CD4-positive, alpha-beta T cell treated with Interleukin-1 beta for 1 hour (primary cell): ENCODE measurements at places on chromosomes 7 and 10.

GRCh38 chr10:69409176-69409495 is 7.6 kb downstream of the TACR2 start:
- no peak for DNase-seq

DNA sequence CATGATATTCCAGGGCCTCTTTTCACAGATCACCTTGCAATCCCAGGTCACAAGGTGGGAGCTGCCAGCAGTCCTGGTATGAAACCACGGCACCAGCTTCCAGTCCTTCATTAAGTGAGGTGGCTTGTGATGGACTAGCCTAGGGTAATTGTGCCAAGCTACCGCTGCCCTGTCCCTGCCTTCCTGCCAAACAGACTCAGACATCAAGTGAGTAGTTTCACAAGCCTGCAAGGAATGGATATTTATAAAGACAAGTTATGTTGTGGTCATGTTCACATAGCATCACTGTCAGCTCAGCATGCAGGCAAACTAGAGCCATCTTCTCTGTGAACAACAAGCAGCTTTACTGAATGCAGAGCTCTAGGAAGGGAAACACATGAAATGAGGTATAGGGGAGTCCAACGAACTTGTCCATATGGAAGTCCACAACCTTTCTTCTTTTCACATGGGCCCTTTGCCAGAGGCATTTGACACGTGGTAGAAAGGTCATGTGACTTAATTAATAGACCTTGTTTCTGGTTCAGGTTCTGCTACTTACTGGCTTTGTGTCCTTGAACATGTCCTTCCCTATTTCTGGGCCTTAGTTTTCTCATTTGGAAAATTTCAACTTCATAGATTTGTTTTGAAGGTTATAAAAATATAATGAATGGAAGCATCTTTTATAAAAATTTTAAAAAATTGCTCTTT is 1061.2 kb downstream of the KCNMA1 start:
- no peak for DNase-seq

- no peak for DNase-seq
These were observed 364.6 kb upstream of the PODXL start for GRCh38 chr7:131921016-131921415.

- no peak for DNase-seq
These were observed 27.8 kb downstream of the RHEB start for GRCh38 chr7:151491859-151492258.

GRCh38 chr7:46616636-46617035 is 695.6 kb upstream of the IGFBP3 start:
- DNase-seq: no peak

- DNase-seq: no peak
These were observed 234.3 kb upstream of the TEX47 start for GRCh38 chr7:89029864-89030263.

DNA sequence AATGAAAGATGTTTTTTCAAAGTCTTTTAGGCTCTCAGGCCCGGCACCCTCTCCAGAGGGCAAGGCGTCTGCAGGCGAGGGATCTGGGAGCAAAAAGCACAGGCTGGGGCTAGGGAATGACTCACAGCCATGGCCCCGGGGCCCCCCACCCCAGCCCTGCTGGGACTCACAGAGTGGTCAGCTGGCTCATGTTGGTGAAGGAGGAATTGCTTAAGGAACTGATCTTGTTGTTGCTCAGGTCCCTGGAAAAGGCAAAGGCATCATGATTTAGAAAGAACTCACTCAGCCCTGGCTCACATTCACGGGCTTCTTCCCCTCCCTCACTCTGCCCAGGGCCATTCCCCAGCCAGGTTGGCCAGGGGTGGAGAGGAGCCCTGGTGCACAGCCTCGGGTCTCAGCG is 151.5 kb downstream of the SLIT1 start:
- no peak for DNase-seq

GRCh38 chr10:32418572-32418971 is 27.4 kb upstream of the CCDC7 start:
- DNase-seq: no peak

GRCh38 chr7:26858241-26858715 is 6.1 kb downstream of the SKAP2 start:
- DNase-seq: no peak

GRCh38 chr10:97506199-97506991 is 7.7 kb downstream of the UBTD1 start:
- DNase-seq: no peak
